ENCODE measurements at places on chromosomes 16 and 17.
A peak's percentile ranks its signal among the peaks of the same experiment; 100 is the strongest.

GRCh38 chr16:89071686-89072547 lies 21.7 kb upstream of the ACSF3 start:
- peak; percentile 47 for DNase-seq

DNA sequence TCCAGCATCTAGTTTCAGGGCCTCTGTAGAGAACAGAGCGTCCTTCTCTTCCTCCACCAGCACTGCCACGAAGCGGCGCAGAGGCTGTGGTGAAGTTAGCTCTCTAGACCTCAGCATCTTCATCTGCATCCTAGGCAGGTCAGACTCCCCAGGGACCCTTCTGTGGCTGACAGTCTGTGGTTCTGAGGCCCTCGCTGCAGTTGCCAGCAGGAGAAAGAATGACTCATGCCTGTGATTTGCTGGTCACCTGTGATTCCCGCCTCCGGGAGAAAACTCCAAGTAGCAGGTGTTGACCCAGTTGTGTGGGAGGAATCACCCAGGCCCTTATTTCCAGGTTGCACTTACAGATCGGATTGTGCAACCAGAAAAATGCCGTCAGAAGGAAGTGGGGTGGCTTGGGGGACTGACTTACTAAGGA lies 117.3 kb upstream of the CACNG5 start:
- no peak for DNase-seq

DNA sequence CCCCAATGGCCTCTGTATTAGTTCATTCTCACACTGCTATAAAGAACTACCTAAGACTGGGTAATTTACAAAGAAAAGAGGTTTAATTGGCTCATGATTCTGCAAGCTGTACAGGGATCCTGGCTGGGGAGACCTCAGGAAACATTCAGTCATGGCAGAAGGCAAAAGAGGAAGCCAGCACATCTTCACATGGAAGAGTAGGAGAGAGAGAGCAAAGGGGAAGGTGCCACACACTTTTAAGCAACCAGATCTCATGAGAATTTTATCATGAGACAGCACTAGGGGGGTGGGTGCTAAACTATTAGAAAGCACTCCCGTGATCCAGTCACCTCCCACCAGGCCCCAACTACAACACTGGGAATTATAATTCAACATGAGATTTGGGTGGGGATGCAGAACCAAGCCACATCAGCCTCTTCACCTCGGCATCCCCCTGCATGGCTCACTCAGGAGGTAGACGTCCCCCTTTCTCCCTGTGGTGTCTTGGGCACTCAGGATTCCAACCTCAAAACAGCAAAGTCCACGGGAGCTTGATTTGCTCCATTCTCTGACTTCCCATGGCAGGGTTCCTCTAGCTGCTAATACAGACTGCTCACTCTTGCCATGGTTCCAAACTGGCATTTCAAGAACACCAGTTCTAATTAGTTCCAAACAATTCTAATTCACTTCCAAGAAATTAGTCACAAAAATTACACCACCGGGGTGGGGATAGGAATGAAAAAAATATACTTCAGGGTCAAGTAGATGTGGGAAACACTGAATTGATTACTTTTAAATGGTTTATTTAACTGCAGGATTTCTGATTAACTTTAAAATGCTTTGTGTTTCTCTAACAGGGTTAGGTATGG lies 203.8 kb upstream of the HSBP1 start:
- no peak for DNase-seq

GRCh38 chr16:10541366-10541765 lies 39.0 kb downstream of the EMP2 start:
- DNase-seq = no peak

DNA sequence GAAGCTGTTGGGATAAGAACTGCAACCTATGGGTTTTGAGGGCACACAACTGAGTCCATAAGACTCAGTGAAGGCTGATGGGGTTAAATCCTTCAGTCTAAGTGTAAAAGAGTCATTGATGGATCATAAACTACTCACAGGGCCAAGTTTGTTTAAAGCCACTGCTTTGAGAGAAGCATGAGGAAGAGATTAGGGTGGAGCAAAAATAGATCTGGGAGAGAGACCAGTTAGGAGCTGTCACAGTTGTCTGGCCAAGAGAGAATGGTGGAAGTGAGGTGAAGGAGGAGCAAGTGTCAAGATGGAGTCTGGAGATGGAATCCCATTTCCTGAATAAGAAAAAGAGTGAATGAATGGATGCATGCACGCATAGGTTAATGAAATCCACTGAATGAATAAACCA lies 379.1 kb upstream of the CDH11 start:
- no peak for DNase-seq

- DNase-seq = no peak
Observed at GRCh38 chr16:49859125-49859811, 3.4 kb upstream of the ZNF423 start.

DNA sequence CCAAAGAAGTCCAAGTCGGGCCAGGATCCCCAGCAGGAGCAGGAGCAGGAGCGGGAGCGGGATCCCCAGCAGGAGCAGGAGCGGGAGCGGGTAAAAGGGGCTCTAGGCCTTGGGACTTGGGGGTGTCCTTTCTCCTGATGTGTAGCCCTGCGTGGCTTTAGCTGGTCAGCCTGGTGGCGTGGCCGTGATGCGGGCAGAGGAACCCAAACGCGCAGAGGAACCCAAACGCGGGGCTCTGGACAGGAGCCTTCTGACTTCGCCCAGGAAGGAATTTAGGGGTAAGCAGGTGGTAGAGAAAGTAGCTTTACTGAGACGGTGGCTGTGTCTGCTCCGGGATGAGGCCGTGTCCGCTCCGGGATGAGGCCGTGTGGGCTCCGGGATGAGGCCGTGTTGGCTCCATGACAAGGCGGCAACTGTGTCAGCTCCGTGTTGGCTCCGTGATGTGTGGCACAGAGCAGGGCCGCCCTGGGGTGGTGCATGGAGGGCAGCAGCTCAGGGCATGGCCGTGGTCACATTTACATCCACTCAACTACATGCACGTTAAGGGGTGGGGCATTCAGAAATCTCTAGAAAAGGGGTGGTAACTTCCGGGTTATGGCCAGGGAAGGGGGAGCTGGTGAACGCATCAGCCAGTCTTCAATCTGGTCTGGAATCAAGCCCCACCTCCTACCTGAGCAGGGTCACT lies 19.5 kb downstream of the ASPSCR1 start:
- no peak for DNase-seq

GRCh38 chr16:57862698-57863433 lies 60.6 kb upstream of the KIFC3 start:
- DNase-seq = no peak

DNA sequence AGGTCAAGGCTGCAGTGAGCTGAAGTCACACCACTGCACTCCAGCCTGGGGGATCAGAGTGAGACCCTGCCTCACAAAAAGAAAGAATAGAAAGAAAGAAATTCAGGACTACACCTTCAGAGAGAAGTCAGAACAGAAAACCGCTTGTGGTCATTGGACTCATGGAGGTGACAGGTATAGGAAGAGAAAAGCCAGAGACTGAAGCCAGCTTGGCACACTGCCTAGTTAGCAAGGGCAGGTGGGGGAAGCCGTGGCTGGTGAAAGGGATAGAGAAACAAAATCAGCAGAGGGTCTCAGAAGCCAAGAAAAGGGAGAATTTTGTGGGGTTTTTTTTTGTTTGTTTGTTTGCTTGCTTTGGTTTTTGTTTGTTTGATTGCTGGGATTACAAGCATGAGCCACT lies 32.9 kb upstream of the SKAP1 start:
- DNase-seq = no peak

DNA sequence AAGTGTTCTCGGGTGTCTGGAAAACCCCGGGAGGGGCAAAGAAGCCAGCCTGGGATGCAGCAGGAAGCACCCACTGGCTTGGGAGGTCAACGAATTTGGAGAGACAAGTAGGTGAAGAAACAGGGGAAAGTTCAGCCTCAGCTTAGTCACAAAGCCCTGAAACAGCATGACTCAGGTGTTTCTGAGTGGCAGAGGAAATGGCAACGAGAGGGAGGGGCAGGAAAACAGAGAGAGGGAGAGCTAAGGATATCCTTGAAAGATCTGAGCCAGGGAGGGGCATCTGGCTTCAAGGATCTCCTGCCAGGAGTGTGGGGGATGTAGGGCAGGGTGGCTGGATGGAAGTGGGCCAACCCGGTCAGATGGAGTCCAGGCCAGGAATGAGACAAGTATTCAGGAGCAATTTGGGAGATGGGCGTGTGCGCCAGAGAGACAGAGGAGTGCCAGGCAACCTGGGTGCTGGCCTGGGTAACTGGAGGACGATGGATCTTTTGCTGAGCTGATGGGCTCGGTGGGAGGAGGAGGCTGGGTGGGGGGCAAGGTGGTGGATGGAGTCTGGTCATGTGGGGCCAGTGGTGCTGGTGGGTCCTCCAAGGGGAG lies 27.2 kb downstream of the ABCC3 start:
- no peak for DNase-seq

DNA sequence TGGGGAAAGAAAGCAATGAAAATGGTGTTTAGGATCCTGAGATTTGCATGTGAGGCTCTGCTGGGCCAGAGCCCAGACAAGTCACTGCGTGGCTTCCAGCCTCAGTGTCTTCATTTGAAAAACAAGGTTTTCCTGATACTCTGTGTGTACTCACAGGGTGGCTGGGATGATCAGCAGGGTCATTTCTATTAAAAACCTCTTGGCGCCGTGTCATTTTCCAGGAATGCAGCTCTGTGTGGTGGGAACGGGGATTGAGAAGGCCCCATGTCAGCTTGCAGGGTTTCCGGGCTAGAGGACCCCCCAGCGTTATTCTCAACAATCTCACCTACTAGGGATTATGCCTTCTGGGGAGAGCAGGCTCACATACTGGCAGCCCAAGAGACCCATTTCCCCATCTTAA lies 73.5 kb downstream of the FOXL1 start:
- no peak for DNase-seq

DNA sequence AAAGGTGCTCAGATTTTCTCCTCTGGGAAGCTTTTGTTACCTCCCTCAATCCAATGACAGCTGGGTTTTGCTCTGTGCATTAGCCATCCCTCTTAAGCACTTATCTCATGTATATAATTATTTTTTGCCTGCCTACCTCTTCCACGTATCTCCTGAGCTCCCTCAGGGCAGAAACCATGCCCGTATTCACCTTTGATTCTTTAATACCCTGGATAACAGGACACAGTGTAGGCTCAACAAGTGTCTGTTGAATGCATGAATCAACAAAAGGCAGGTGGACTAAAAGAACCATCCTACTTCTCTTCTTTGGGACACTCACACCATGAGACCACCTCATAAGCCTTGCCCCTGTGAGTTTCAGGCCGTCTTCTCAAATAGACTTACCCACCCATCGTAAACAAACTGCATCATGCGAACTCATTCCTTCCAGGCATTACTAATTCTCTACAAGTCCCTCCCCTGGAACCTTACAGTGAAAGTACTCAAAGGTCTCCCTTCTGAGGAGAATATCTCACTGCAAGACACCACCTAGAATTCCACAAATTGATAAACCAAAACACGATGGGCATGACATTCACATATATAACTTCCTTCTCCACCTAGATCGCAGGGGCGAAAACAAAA lies 3.2 kb downstream of the ARHGAP17 start:
- no peak for DNase-seq

GRCh38 chr17:75755205-75755901 lies 9.6 kb downstream of the GALK1 start:
- DNase-seq = no peak

DNA sequence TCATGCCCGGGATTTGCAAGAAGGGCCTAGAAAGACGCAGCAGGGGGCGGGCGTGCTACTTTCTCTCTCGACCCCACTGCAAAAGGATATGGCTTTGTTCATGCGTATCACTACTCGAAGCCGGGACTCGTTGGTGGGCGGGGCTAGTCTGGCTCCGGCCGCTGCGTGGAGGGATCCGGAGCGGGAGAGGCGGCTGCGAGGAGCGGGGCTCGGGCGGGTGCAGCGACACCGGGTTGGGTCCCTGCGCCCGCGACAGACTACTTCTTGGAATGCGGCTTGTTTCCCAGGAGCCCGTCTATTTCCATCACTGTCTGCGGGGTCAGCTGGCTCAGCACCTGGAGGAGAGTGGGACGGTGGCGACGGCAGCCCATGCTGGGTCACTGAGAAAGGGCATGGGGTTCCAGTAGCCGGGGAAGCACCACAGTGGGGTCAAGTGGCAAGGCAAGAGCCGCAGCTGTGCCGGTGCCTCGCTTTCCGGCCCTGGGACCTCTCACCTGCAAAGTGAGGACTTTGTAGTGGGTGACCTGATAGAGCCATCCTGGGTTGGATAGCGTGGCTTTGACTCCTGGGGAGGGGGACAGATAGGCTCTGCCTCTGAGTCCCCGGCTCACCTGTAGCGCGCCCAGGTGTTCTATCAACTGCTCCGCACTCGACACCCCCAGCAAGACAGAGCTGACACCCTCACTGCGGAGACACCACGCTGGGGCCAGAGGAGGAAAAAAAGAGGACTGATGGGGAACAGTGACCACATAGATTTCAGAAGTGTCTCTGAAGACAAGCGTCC lies 6.6 kb downstream of the KCNAB3 start:
- peak; percentile 74 for DNase-seq

DNA sequence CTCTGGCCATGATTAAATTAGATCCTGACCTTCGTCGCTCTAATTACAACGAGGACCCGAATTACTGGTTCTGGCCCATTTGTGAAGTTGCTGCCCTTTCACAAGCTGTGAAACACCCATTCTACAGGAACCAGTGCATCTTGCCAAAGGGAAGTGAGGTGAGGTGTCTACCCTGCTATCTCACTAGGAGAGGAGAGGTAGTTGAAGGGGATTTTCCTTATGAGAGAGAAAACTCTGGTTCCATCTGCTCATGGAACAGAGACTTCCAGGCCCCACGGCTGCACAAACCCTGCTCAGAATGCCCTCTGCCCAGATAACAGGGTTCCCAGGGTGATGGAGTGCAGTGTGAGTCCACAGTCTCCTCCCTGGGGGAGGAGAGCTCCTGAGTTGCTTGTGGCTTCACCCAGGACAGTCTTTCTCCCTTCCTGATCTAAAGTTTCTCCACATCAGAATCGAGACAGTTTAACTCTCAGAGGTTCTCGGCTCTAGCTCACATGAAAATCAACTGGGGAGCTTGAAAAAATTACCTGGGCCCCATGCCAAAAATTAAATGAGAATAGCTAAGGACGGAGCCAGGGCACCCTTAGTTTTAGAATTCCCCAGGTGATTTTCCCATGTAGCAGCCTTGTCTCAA lies 7.8 kb upstream of the SSTR2 start:
- DNase-seq = no peak

DNA sequence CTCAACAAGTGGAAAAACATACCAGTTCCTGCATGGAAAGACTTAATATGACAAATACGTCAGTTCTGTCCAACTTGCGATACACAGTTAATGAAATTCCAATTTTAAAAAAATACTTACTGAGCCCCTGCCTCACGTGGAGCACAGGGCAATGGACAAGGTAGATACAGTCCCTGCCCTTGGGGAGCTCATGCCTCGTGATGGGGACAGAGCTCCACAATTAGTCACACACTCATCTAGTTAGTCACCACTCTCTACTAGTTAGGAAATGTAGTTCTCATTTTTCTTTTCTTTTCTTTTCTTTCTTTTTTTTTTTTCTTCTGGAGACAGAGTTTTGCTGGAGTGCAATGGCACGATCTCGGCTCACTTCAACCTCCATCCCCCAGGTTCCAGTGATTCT lies 74.7 kb upstream of the CDH5 start:
- no peak for DNase-seq

DNA sequence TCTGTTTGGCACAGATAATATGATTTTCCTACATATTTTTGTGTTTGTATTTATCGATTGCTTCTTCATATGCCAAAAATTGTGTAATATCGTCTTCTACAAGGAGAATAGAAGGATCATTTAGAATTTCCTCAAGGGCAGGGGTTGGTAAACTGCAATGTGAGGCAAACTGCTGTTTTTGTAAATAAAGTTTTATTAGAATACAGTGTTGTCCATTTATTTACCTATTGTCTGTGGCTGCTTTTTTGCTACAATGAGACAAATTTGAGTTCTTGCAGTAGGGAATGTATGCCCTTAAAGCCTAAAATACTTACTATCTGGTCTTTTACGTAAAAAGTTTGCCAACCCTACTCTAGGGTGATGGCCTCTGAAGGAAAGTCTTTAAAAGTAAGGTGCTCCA lies 509.5 kb downstream of the TMEM114 start:
- DNase-seq = no peak

Measured in left renal cortex interstitium (tissue), 4 donors.